ENCODE measurements at places on chromosomes 3 and 15. TPM values are rescaled to one million over a fixed set of nuclear protein-coding genes. Genes with fewer than 3 reads are reported as not detected.

Gene BCHE
- 3.1 TPM for total RNA-seq

Gene AMIGO3
- total RNA-seq: 0.56 TPM

DNA sequence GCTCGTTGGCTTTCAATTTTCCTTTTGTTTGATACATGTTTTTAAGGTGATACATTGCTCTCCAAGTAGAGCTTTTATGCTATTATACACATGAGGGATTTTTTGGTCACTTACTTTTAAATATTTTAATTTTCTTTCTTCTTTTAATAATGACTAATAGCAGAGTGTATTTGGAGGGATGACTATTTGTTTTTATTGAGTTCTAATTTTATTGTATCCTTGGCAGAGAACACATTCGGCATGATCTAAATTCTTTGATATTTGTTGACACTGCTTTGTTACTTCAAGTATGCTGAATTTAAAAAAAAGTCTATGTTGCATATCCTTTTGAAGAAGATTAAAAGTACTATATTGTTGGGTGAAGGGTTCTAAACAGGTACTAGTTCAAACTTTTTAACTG lies 149.9 kb upstream of the PDZRN3 start:
- no peak overlapping the region for H3K4me3 ChIP-seq
- no peaks in the 10 kb centered on the region for H3K36me3 ChIP-seq
- no peak overlapping the region for H3K27ac ChIP-seq
- no peaks in the 10 kb centered on the region for H3K4me1 ChIP-seq
- H3K27me3 ChIP-seq: no peaks in the 10 kb centered on the region

DNA sequence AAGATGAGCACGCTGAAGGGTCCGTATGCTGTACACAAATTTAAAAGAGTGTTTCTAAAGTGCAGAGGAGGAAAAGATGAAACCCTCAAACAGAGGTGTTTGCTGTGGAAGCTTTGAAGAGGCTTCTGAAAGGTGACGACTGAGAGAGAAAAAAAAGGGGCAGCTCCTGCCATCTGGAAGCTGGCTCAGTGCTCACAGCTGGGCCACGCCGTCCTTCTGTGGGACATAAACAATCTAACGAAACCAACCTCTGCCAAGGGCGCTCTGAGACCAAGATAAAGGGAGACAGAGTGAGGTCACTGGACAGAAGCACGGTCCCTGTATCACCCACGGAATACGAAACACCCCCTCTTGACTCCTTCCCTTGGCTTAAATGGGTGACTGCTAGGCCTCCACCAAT lies 96.3 kb upstream of the SLC6A6 start:
- H3K27ac ChIP-seq: no peak overlapping the region
- no peaks in the 10 kb centered on the region for H3K4me1 ChIP-seq
- no peak overlapping the region for H3K4me3 ChIP-seq
- peaks cover 10% of the 10 kb centered on the region for H3K27me3 ChIP-seq
- no peaks in the 10 kb centered on the region for H3K36me3 ChIP-seq
- no peak for DNase-seq

- peaks cover 30% of the 10 kb centered on the region for H3K36me3 ChIP-seq
- no peaks in the 10 kb centered on the region for H3K27me3 ChIP-seq
- peak; percentile 45 for DNase-seq
- H3K4me1 ChIP-seq: peaks cover 18% of the 10 kb centered on the region
- H3K4me3 ChIP-seq: no peak overlapping the region
Measured at GRCh38 chr15:59160880-59161593, 45.6 kb upstream of the LDHAL6B start.

- H3K27ac ChIP-seq: no peak overlapping the region
- peaks cover 4% of the 10 kb centered on the region for H3K4me1 ChIP-seq
- no peak overlapping the region for H3K4me3 ChIP-seq
- DNase-seq: no peak
- peaks cover 8% of the 10 kb centered on the region for H3K36me3 ChIP-seq
Measured at GRCh38 chr3:133882986-133883586, 12.6 kb downstream of the RAB6B start.

DNA sequence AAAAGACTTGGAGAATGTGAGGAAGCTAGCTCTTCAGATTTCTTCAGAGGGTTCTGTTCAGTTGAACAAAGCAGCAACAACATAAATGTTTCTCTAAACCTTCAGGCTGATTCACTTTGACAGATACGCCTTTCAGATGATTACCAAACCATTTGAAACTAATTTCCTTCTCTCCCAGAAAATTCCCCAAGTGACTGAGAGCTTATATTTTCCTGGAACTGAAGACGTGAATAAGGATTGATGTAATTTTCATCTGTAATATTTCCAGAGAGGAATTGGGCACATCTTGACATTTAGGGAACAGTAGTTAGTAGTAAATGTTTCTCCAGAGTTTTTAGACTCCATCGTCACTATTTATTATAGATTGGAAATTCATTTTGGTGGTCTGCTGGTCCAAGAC lies 108.6 kb upstream of the AADACL2 start:
- no peaks in the 10 kb centered on the region for H3K36me3 ChIP-seq
- DNase-seq: no peak
- H3K27me3 ChIP-seq: no peaks in the 10 kb centered on the region
- no peak overlapping the region for H3K4me3 ChIP-seq

All from endothelial cell (in vitro differentiated cells).